ENCODE measurements at places on chromosomes 12 and 14.
A peak's percentile ranks its signal among the peaks of the same experiment; 100 is the strongest.

DNA sequence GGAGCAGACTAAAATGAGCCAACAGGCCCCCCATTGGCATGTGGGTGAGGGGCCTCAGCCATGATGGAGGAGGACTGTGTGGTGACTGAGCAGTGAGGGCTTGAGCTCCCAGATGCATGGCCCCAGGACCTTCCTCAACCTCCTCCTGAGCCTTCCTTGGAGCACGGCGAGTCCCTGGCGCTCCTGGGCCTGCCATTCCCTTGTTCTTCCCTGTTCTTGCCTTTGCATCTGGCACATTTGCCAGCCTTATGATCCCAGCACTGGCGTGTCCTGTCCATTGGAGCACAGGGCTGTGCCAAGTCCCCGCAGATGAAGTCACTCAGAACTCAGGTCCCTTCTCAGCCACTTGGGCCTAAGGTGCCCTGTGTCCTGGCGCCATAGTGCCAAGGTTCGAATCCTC, 40.3 kb upstream of the MEG3 start:
- DNase-seq, result no peak

DNA sequence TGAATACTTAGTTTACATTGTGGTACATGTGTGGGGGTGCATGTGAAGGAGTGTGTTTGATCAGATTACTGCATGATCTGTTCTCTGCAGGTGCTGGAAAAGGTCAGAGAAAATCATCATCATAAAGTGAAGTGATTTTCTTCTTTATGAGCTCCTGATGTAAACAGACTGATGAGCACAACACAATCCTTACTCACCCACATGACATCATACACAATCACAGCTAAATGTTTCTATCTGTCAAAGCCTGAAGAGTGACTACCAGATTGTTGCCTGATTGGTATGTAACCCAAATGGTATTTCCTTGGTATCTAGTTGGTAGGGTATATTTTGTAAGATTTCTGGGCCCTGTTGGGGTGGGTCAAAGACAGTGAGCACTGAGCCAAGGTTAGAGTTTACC, 270.8 kb downstream of the FOXG1 start:
- peak; percentile 0 for DNase-seq

DNA sequence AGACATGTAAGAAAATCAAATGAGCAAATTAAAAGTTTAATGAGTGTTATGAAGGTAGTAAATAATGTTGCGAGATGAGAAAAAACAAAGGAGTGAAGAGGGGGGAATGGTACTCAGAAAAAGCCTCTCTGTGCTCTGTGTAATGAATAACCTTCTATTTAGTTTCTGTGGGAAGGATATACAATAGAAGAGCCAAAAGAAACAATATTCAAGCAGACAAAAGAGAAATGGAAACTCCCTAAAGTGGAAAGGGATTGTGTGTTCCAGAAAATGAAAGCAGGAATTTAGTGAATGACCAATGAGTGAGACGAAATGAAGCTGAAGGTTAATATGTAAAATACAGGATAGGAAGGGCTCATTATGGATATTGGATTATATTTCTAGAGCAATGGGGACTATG, 18.5 kb downstream of the OR4K1 start:
- no peak for DNase-seq

DNA sequence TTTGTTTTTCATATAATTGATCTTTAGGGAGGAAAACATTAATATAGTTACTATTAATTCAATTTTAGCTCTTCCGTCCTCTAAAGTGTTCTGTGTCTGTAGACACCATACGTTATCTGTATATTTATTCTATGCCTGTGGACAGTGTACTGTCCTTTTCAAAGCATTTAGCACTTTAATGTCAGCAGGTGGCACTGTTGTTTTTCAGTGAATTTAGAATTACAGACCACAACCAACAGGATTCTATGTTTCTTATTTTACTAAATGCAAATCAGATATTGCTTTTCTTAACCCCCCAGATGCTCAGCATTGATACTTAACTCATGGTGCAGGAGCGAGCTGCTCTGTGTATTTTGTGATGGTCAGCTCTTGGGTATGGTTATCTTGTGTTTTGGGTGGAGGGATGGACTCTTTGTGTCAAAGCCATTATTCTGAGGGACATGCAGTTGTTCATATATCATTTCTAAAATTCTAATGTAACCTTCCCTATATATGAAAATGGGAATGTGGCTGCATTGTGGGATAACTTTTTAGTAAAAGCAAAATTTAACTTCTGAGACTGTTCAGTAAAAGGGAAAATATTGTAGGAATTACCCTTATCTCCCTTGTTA, 65.2 kb downstream of the PAPOLA start:
- peak; percentile 5 for DNase-seq

DNA sequence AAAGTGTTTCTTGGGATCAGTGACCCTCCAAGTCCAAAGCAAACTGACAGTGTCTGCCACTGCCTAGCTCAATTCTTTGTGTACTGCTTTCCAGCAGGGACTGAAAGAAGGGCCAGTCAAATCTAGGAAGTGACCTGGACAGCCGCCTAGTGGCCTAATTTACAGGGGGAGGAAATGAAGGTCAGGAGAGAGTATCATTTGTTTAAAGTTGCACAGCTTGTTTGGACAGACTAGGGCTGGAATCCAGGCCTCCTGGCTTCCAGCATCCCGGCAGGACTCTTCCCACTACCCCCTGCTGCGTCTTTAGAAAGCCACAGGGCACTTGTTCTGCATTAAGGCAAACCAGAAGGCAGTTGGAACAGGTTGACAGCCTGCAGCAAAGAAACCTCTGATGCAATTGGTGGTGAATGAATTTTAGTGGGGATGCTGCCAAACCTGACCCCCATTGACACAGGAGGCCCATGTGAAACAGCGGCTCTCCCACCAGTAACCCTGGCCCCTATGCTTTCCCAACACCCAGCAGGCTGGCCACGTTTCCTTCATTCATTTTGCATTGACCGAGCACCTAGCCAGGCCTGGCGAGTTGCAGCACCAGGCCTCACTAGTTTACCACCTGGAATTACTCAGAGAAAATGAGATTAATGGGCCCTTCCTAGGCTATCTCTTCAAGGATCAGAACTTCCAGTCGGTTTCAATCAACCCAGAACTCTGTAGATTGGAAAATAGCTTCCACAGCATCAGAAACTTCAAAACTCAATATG, 28.2 kb downstream of the GALNT16 start:
- DNase-seq, result peak; percentile 26

- no peak for DNase-seq
Measured at GRCh38 chr14:104557086-104557485, 22.5 kb upstream of the C14orf180 start.

DNA sequence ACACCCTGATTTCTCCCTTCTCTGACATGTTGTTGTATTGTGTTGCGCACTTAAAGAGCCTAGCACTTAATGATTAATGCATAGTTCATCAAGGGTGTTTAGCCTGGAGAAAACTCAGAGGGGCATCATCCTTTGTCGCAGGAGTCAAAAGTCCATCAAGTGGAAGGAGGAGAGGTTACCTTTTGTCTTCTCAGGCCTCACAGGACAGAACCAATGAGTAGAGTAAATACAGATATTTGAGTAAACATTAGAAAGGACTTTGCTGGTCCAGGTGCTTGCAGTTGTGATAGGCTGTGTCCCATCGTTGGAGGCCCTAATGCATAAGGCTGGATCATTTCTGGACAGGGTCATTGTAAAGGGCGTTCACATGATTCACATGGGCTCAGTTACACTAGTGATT, 430.9 kb downstream of the PCNX1 start:
- DNase-seq, result no peak

GRCh38 chr12:46963977-46964971, 115.1 kb upstream of the PCED1B start:
- peak; percentile 90 for DNase-seq

- DNase-seq, result no peak
Measured at GRCh38 chr14:106737021-106737420, 1210.6 kb downstream of the TMEM121 start.

GRCh38 chr12:45269412-45269751, 53.5 kb downstream of the ANO6 start:
- DNase-seq, result no peak

DNA sequence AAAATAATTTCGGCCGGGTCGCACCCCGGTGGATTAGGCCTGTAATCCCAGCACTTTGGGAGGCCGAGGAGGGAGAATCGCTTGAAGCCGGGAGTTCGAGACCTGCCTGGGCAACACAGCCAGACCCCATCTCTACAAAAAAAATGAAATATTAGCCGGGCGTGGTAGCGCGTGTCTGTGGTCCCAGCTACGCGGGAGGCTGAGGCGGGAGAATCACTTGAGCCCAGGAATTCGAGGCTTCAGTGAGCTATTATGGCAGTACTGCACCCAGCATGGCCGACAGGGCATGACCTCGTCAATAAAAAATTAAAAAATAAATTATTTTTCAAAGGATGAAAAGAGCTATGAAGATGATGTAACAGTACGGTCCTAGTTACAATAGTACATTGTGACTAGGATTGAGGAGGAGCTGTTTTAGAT, 523 bp downstream of the GTF2H3 start:
- no peak for DNase-seq

DNA sequence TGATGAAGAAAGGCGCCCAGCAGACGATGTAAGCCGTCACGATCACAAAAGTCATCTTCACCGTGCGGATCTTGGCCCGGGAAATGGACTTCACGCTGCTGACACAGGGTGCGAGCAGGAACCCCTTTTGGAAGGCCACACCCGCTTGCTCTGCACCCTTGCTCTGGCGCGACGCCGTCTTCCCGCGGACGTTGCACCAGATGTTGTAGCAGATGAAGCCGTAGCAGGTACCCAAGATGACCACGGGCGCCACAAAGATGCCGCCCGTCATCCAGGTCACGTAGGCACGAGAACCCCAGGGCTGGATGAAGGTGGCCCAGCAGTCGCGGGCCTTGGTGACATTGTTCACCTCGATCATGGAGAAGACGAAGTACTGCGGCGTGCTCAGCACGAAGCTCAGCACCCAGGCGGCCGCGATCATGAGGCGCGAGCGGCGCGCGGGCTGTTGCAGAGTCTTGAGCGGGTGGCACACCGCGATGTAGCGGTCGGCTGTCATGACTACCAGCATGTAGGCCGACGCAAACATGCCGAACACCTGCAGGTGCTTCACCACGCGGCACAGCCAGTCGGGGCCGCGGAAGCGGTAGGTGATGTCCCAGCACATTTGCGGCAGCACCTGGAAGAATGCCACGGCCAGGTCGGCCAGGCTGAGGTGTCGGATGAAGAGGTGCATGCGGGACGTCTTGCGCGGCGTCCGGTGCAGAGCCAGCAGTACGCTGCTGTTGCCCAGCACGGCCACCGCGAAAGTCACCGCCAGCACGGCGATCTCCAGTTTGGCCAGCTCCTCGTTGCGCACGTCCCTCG, 890 bp downstream of the AVPR1A start:
- DNase-seq, result no peak

DNA sequence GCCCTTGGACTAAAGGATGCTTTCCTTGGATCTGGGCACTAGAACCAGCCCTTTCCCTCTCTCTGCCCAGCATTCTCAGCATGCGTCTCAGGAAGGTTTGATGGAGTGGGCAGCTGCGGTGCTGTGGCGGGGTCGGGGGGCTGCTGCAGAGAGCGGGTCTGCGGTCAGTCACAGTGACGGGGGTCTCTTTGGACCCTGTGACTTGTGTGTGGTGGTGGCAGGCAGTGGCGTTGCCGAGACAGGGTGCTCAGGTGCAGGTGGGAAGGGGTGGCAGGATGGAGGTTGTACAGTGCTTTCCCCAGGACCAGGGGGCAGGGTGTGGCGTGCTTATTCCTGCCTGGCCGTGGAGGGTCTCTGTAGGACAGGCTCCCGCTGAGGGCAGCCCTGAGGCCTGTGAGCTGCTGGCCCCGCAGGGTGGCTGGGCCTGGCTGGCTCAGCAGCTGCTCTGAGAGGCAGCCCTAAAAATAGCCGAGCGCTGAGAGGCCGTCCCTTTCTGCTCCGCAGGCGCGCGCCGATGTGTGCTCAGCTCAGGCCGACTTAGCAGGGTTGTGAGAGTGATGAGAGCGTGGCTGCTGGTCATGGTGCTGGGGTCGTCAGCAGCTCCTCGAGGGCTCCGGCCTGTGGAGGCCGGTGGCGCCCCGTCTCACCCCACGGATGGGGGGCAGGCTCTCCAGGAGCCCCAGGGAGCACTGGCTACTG, 9.7 kb downstream of the PACS2 start:
- DNase-seq, result no peak

- DNase-seq, result no peak
Measured at GRCh38 chr12:94909663-94910062, 93.8 kb downstream of the NDUFA12 start.

DNA sequence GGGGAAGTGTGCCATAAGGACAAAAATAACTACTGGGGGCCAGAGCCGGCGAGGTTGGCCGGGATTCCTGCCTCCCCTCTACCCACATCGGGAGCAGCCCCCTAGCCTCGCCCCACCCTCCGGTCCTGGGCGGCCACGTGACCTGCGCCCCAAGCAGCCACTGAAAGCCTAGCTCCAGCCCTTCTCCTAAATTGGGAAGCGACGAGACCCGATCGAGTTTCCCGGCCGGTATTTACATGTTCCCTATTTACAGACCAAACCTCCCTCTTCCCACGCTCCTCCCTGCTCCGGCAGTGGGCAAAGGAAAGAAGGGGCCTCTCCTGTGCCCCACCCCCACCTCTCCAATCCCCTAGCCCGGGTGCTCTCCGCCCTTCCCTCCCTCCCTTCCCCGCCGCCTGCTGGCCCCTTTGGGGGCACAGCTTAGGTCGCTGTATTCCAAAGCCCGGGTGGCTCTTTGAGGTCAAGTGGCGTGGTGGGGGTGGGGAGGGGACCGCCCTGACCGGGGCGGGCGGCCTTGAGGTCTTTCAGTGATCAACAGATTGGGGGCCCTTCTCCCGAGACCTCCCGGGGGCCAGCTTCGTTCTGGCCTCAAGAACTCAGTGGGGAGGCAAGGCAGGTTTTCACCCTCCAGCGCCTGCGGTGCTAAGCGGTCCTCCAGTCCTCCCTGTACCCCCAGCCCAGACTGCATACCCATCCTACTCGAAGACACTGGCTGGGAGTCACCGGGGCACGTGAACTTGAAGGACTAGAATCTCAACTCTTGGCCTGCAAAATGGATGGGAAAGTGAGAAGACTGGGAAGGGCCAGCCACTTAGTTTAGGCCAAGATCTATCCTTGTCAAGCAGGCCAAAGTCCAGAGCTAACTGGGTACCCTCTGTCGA, 6.3 kb upstream of the CTDSP2 start:
- DNase-seq, result no peak

DNA sequence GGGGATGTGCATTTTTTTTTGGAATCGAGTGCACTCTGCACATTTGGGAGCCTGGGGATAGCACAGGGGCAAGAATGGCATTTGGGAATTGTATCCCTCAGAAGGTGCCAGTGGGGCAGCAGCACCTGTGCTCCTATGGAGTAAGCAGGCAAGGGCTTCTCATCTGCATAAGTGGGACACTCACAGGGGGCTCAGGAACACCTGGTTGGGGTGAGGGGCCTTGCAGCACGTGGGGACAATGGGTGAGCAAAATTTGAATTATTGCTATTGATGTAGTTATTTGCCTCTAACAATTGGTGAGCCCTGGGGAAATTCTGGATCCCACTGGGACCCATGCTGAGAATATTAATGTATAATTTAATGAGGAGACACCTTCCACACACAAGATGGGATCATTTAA, 274.2 kb downstream of the TTC6 start:
- no peak for DNase-seq

All from A172 (cell line).